ENCODE measurements at places on chromosomes 6 and 20.
A peak's percentile ranks its signal among the peaks of the same experiment; 100 is the strongest.

- no peak for DNase-seq
These were observed 18.9 kb upstream of the MAS1 start for GRCh38 chr6:159871906-159872305.

DNA sequence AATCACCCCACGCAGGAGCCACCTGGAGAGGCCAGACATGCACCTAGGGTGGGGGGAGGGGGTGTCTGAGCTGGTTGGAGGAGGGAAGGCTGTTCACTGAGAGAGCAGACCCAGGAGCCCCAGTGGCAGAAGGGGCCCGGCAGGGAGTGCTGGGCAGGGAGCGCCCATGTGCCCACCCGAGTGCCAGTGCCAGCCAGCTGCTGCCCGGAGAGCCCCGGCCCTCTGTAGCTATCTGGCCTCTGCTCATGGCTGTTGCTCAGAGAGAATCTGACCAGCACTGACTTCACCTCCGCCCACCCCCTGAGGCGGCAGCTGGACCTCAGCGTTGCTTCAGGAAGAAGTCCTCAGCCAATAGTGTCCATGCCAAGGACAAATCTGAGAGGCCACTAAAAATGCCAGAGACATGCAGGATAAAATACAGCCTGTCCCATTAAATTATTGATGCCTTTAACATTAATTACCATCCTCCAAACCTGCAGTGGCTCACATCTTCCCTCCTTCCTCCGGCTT lies 22.8 kb downstream of the SLC17A9 start:
- DNase-seq = no peak

DNA sequence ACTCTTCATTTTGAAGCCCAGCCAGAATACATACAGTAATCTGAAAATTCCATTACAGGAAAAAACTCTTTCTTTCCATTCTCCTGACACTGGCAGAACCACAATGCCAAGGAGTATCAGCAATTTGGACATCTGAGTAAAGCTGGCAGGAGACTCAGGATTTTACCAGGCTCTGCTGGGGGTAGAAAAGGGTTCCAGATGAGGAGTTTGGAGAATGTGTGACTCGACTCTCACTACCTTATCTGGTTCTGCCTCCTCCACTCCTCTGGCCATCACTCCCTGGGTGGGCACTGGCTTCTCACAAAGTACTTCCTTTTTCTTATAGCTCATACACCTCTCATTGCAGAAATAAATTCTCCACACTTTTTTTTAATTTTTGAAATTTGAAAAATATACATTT lies 10.6 kb upstream of the WFDC8 start:
- DNase-seq = no peak

- no peak for DNase-seq
These were observed 503.9 kb upstream of the EYS start for GRCh38 chr6:66210964-66211363.

- DNase-seq = no peak
These were observed 13.7 kb upstream of the TBC1D22B start for GRCh38 chr6:37243816-37244370.

GRCh38 chr20:37905671-37906613 lies 3.0 kb downstream of the VSTM2L start:
- DNase-seq = no peak

GRCh38 chr6:130518588-130518987 lies 152.8 kb downstream of the TMEM200A start:
- no peak for DNase-seq

DNA sequence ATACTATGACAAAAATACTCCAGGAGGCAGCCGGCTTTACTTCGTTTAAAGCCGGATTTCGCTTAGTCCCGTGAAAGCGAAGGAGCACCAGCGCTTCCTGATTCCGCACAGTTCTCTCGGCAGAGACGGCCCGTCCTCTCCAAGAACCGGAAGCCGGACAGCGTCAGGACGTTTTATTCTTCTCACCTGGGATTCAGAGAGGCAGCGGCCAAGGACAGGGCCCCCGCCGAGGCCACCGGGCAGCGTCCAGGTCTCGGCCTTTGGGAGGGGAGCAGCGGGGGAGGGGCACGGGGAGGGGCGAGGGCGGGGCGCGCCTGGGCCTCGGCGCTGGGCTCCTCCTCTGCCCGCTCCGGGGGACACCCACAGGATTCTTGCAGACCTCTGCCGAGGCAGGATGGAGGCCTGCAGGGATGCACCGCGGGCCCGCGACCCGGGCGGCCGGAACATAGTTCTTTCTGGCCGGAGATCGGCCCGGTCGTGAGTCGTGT lies 2.8 kb upstream of the DIDO1 start:
- DNase-seq = peak; percentile 55

- no peak for DNase-seq
These were observed 119.9 kb upstream of the ZNF217 start for GRCh38 chr20:53713328-53714056.

GRCh38 chr6:44738601-44739146 lies 351.2 kb downstream of the CDC5L start:
- DNase-seq = no peak

DNA sequence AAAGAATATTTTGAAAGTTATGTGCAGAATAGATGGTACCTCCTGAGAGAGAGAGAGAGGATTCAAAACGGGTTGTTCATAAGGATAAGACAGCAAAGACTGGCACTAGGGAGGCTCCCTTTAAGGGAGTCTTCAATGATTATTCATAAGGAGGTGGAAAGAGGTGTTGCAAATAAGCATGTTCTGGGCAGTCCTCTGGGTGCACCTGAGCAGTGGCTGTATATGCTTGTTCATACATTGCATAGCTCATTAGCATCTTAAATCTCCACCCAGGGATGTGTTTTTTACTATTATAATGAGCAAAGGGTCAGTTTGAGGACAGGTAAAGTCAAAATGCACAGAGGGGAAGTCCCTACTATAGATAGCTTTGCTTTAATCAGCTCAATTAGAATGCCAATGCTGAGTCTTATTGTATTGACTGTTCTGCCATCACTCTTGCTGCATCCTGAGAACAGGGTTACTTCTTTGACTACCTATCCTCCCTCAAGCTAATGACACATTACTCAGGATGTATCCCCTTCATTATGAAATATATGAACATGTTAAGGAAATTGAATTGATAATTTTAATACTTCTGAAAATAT lies 10.0 kb upstream of the SIRPG start:
- no peak for DNase-seq

DNA sequence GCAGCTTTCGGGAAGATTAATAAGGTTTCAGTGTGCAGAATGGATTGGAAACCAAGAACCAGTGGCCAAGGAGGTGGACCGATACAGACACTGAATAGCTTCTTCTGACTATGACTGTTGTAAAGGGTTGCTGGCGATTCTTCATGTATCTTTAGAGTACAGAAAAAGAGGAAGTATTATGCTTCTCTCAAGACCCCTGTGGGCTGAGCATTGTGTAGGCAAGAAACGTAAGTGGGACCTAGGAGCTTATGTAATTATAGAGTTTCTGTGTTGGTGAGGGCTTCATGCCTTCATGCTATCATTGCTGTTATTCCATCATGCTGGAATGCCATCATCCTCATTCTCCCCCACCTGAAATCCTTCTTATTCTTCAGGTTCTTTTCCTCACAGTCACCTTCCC lies 105.4 kb upstream of the AKIRIN2 start:
- no peak for DNase-seq

DNA sequence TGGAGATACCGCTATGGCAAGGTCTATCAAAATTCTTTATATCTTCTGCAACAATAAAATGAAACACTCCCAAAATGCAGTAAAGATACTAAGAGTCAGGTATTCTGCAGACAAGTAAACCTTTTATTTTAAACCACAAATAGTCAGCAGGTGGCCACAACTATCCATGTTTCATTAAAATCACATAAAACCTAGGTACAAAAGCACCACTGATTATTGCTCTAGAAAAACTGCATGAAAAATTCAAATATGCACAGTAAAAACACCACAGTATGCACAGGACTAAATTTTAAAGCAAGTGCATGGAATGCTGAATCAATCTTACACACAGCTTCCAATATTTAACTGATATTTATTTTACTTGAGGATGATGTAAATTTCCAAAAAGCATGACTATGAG lies 33.3 kb downstream of the HMGN3 start:
- DNase-seq = no peak

GRCh38 chr6:6090861-6091607 lies 84.3 kb upstream of the NRN1 start:
- no peak for DNase-seq

GRCh38 chr20:60535211-60535610 lies 577.0 kb downstream of the CDH26 start:
- no peak for DNase-seq

Measured in T-helper 22 cell (primary cell).